Natural killer cell treated with Interleukin-12 subunit alpha and Interleukin-12 subunit beta and Interleukin-15 and Interleukin-18, amount 100 ng/mL, for 72 hours (primary cell): ENCODE measurements at places on chromosomes 11 and 22.
A peak's percentile ranks its signal among the peaks of the same experiment; 100 is the strongest.

DNA sequence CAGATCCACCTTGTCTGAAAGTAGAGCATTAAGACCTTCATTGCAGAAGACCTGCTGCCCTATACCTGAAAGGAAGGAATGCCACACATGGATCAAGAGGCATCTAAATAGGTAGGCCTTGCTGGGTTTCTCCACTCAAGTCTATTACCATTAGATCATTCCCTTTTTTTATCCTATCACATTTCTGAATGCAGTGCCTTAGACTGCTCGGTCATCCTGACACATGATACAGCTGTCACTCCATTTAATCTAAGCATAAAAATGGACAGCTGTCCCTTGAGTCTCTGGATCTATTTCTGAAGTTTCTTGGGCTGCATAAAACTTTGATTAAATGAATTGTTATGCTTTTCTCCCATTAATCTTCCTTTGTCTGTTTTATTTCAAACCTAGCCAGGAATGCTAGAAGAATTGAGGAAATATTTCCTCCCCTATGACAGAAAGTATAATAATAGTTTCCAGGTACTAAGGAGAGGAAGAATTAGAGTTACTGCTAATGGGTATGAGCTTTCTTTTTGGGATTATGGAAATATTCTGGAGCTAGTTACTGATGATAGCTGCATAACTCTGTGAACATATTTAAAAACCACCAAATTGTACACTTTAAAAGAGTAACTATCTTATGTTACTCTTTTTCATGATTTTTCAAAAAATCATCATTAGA, 88.0 kb downstream of the DLG2 start:
- H3K36me3 ChIP-seq = peaks cover 8% of the 10 kb centered on the region
- H3K27ac ChIP-seq = no peak overlapping the region
- no peaks in the 10 kb centered on the region for H3K27me3 ChIP-seq

DNA sequence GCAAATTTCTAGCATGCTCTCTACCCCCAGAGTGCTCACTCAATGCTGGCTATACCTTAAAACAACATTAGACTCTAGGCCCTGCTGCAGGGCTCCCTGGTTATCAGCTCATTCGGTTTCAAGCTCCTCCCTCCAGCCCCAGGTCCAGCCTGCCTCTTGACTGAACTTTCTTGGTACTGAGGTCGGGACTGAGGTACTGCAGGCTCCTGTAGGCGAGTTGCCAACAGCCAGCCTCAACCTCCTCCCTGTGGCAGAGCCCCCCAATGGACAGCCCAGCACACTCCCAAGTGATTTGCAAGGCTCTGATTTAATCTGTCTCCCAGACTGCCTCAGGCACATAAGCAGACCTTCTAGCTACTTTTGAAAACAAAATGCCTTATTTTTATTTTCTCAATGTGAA, 73.6 kb upstream of the EIF3M start:
- no peak for DNase-seq
- H3K36me3 ChIP-seq = no peaks in the 10 kb centered on the region
- H3K4me1 ChIP-seq = no peaks in the 10 kb centered on the region

DNA sequence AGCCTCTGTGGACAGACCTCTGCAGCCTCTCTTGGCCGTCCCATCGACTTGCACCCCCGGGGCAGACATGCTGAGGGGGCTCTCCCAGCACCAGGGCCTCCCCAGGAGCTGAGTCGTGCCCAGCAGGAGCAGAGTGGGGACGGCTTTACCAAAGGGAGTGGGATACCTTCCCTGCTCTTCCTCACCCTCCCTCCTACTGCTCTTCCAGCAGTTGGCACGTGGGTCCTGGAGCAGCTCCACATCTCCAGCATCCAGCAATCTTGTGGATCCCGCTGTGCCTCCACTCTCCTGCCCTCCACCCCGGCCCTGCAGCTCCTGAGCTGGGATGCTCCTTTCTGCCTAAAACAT, 854.0 kb downstream of the BRD1 start:
- no peak overlapping the region for H3K27ac ChIP-seq
- H3K36me3 ChIP-seq = no peaks in the 10 kb centered on the region

DNA sequence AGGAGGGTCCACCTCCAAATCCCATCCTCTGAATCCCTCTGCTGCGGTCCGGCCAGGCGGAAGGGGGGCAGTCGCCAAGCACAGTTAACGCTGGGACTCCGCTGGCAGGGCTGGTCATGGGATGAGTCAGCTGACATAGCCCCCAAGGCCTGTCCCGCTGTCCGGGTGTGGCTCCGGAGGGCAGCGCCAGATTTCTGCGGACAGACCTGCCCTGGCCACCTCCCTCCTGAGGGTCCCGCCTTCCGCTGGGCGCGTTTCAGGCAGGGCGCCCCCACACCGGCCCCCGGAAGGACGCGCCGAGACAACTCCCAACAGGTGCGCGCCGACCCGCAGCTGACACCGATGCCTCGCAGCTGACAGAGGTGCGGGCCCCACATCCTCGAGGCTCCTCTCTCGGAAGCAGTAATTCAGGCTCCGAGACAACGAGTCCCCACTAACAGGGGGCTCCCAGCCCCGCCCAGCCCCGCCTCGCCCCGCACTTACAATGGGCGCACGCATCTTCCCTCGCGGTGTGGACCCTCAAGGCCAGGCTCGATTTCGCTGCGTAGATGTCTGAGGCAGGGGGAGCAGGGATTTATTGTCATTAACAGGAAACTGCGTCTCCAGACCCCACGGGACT, 607 bp downstream of the PLAAT3 start:
- H3K4me1 ChIP-seq = peaks cover 21% of the 10 kb centered on the region
- no peak for DNase-seq
- H3K27me3 ChIP-seq = no peaks in the 10 kb centered on the region
- peak overlapping the region; percentile 87 for H3K4me3 ChIP-seq
- peak overlapping the region; percentile 53 for H3K27ac ChIP-seq

DNA sequence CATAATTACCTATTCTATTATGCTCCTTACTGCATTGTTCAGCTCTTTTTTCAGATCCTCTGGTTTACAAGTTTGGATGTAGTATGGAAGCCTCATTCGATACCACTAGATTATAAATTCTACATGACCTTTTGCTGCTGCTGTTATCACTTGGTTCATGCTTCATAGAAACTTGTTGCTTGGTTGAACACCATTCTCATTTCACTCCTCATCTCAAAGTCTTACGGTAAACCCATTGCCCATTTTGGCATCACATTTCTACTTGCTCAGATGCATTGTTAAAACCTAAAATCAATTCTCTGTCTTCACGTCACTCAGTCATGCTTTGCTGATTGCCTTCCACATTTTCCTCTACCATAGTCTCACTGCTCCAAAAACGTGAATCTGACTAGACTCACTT, 155.5 kb upstream of the DDI1 start:
- H3K4me1 ChIP-seq = no peaks in the 10 kb centered on the region
- no peak overlapping the region for H3K27ac ChIP-seq
- DNase-seq = no peak
- no peaks in the 10 kb centered on the region for H3K27me3 ChIP-seq

GRCh38 chr11:35257281-35257680, 118.3 kb downstream of the CD44 start:
- H3K4me3 ChIP-seq = peak overlapping the region; percentile 68
- peaks cover 7% of the 10 kb centered on the region for H3K27me3 ChIP-seq
- peak overlapping the region; percentile 40 for H3K27ac ChIP-seq
- no peaks in the 10 kb centered on the region for H3K36me3 ChIP-seq
- H3K4me1 ChIP-seq = peaks cover 20% of the 10 kb centered on the region

DNA sequence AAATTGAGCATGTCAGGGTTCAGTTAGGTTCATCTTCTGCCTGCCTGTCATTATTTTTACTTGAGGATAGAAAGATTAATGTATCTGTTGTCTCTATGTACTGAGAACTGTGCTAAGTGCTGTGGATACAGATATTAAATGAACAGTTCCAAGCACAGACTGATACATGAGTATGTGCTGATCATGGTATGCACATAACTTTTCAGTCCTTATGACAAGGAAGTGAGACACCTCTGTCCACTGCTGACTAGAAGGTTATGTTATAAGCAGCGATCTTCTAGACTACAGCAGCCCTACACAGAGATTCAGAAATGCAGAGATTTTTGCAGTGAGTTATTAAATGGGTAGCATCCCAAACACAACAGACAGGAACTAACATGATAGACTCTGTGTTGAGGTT, 335.6 kb upstream of the MTNR1B start:
- no peaks in the 10 kb centered on the region for H3K4me1 ChIP-seq
- no peak overlapping the region for H3K4me3 ChIP-seq
- H3K27me3 ChIP-seq = no peaks in the 10 kb centered on the region
- peaks cover 5% of the 10 kb centered on the region for H3K36me3 ChIP-seq
- no peak overlapping the region for H3K27ac ChIP-seq
- no peak for DNase-seq

DNA sequence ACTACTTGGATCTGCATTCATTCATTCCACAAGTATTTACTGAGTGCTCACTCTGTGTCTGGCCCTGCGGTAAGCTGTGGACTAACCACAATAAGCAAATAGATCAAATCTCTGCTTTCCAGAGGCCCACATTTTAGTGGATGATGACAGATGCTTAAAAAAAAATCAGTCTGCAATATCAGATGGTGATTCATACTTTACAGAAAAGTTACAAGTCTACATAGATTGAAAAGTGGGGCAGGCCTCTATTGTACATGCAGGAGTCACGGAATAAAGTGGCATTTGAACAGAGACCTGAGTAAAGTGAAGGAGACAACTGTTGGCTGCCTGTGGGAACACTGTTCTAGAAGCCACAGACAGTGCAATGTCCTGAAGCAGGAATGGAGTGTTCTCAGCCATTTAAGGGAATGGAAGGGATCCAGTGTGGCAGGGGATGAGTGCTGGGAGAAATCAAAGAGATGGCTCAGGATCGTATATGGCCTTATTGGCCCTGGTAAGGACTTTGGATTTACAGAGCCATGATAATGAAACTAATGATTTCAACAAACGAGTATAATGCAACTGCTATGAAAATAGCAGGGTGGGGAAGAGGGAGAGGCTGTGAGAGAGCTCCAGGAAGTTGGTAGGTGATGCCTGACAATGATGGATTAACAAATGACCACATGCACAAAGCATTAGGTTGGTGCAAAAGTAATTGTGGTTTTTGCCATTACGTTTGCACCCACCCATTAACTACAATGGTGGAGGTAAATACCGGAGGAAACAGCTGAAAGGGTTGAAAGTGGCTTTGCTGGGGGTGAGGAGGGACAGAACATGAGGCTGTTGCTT, 31.1 kb downstream of the TMEM45B start:
- H3K36me3 ChIP-seq = no peaks in the 10 kb centered on the region
- no peak for DNase-seq
- H3K27me3 ChIP-seq = peaks cover 14% of the 10 kb centered on the region
- peak overlapping the region; percentile 7 for H3K4me3 ChIP-seq

- no peaks in the 10 kb centered on the region for H3K27me3 ChIP-seq
- H3K36me3 ChIP-seq = no peaks in the 10 kb centered on the region
- H3K27ac ChIP-seq = no peak overlapping the region
- DNase-seq = no peak
- H3K4me3 ChIP-seq = no peak overlapping the region
Measured at GRCh38 chr22:48554893-48555572, 1272.6 kb downstream of the BRD1 start.

DNA sequence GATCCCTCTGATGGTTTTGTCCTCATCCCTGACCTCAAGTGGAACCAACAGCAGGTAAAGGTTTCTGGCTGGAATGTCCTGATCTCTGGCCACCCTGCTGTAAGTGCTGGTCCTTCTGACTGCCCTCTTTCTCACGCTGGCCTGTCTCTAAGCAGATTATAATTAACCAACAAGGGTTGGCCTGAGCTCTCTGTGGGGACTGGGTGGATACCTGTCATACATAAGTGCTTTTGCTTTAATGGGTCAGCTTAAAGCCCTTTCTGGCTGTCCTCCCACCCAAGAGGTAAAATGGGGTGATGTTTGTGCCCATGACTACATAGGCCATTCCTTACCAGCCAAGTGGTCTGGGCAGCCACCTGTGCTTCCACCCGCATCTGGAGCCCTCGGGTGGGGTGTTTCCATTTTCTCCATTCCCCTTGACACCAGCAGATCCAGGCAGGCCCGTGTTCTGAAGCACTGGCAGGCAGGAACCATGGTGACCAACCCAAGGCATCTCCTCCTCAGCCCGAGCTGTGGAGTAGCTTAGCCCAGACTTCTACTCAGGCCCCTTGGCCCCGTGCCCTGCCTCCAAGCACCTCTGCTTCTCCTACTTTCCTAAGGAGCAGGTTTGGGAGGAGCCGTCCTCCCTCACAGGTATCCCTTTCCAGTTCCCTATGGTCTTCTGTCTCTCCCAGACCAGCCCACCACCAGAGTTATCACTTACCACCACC, 17.0 kb upstream of the ST3GAL4 start:
- DNase-seq = no peak
- H3K4me3 ChIP-seq = no peak overlapping the region
- H3K27me3 ChIP-seq = no peaks in the 10 kb centered on the region
- H3K4me1 ChIP-seq = peaks cover 81% of the 10 kb centered on the region
- peaks cover 8% of the 10 kb centered on the region for H3K36me3 ChIP-seq

DNA sequence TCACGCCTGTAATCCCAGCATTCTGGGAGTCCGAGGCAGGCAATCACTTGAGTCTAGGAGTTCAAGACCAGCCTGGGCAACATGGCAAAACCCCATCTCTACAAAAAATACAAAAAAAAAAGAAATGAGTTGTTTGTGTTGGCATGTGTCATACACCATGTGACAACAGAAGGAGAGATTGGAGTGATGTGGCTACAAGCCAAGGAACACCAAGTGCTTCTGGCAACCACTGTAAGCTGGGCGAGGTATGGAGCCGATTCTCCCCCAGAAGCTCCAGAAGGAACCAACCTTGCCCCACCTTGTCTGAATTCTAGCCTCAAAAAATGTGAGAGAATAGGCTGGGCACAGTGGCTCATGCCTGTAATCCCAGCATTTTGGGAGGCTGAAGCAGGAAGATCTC, 39.1 kb upstream of the SLC35C1 start:
- peaks cover 24% of the 10 kb centered on the region for H3K27me3 ChIP-seq
- H3K36me3 ChIP-seq = no peaks in the 10 kb centered on the region
- no peak for DNase-seq
- peaks cover under 1% of the 10 kb centered on the region for H3K4me1 ChIP-seq
- H3K27ac ChIP-seq = no peak overlapping the region

- H3K27me3 ChIP-seq = peaks cover 24% of the 10 kb centered on the region
- H3K4me1 ChIP-seq = no peaks in the 10 kb centered on the region
- H3K27ac ChIP-seq = no peak overlapping the region
- DNase-seq = no peak
Measured at GRCh38 chr22:47757741-47758140, 995.3 kb downstream of the TBC1D22A start.

DNA sequence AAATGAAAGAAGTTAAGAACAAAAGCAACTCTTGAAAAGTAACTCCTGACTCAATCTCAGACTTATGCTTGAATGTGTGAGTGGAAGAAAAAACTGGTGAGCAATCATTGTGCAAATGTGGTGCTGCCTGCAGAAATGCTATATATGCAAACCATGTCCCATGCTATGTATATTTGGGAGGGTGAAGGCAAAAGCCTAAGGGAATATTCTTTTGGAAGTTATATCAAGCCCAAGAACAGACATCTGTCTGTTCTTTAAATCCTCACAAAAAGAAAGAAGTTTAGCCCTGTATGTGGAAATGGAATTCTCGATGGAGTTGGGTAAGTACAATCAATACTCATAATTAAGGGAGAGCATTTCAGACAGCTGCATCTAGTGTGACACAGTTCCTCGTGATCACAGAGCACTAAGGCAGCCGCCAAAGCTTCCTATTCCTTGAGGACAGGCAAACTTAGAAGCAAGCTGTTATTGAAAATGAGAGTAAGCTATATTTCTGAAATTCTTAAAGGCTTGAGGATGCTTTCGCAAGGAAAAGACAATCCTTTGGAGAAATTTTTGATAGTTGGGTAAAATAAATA, 406.5 kb upstream of the CHORDC1 start:
- no peaks in the 10 kb centered on the region for H3K27me3 ChIP-seq
- DNase-seq = no peak
- H3K36me3 ChIP-seq = no peaks in the 10 kb centered on the region
- no peak overlapping the region for H3K4me3 ChIP-seq
- no peaks in the 10 kb centered on the region for H3K4me1 ChIP-seq

- H3K36me3 ChIP-seq = no peaks in the 10 kb centered on the region
- no peaks in the 10 kb centered on the region for H3K27me3 ChIP-seq
- H3K27ac ChIP-seq = peak overlapping the region; percentile 83
- peaks cover 15% of the 10 kb centered on the region for H3K4me1 ChIP-seq
- H3K4me3 ChIP-seq = peak overlapping the region; percentile 90
Measured at GRCh38 chr11:44066732-44067141, 667 bp downstream of the ACCS start.
